Stomach (tissue), 19 donors: ENCODE measurements at places on chromosomes 3 and 15. TPM values are rescaled to one million over a fixed set of nuclear protein-coding genes. Genes with fewer than 3 reads are reported as not detected.
A peak's percentile ranks its signal among the peaks of the same experiment; 100 is the strongest.

The TMEM44 gene
- 20.9 TPM for total RNA-seq

The RLBP1 gene
- not detected for total RNA-seq

The SPINK8 gene
- total RNA-seq = not detected

The ATP2B2 gene
- total RNA-seq = not detected

The CCR8 gene
- not detected for total RNA-seq

The PCLAF gene
- not detected for total RNA-seq

The VPS8 gene
- 34.8 TPM for total RNA-seq

The ADGRG7 gene
- not detected for total RNA-seq

The USP8 gene
- total RNA-seq = 20.5 TPM

The CFAP92 gene
- 6.8 TPM for total RNA-seq

The C3orf70 gene
- 9.8 TPM for total RNA-seq

The ROPN1 gene
- not detected for total RNA-seq

The PIF1 gene
- 34.4 TPM for total RNA-seq

- peaks cover 4% of the 10 kb centered on the region for H3K4me1 ChIP-seq
- no peaks in the 10 kb centered on the region for H3K36me3 ChIP-seq
- no peak for DNase-seq
- H3K27ac ChIP-seq = no peak overlapping the region
Observed at GRCh38 chr3:70358978-70359580, 46.6 kb upstream of the MDFIC2 start.

- H3K4me1 ChIP-seq = peaks cover 15% of the 10 kb centered on the region
- peak overlapping the region; percentile 78 for H3K4me3 ChIP-seq
- H3K27ac ChIP-seq = no peak overlapping the region
- peak; percentile 23 for DNase-seq
- no peaks in the 10 kb centered on the region for H3K27me3 ChIP-seq
- H3K36me3 ChIP-seq = no peaks in the 10 kb centered on the region
Observed at GRCh38 chr15:89910891-89911626, 1.7 kb downstream of the ARPIN start.

DNA sequence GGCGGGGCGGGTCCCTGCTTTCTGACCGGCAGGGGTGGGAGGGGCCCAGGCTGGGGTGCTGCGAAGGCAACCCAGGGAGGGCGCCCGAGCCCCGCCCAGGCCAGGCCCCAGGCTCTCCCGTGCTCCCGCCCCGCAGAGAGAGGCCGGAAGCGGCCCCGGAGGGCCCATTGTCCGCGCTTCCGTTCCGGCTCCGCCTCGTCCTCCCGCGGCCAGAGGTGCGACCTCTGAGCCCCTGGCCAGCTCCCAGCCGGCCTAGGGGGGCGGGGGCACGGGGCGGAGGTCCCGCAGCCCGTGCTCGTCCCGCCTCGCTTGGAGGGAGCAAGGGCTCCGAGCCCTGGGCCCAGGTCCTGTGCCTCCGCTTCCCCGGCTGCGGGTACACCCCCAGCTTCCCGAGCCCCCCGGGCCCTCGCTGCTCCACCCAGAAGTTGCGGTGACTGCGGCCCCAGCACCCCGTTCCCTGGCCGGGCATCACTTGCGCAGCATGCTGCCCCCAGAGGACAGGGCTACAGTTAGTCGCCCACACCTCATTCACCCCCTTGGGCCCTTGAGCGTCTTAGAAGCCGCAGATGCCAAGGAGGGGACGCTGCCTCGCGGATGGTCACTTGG lies 20.4 kb upstream of the PLXND1 start:
- peak overlapping the region; percentile 93 for H3K27ac ChIP-seq
- peak overlapping the region; percentile 53 for H3K4me3 ChIP-seq
- H3K4me1 ChIP-seq = peaks cover 60% of the 10 kb centered on the region
- peak; percentile 94 for DNase-seq
- no peaks in the 10 kb centered on the region for H3K27me3 ChIP-seq

DNA sequence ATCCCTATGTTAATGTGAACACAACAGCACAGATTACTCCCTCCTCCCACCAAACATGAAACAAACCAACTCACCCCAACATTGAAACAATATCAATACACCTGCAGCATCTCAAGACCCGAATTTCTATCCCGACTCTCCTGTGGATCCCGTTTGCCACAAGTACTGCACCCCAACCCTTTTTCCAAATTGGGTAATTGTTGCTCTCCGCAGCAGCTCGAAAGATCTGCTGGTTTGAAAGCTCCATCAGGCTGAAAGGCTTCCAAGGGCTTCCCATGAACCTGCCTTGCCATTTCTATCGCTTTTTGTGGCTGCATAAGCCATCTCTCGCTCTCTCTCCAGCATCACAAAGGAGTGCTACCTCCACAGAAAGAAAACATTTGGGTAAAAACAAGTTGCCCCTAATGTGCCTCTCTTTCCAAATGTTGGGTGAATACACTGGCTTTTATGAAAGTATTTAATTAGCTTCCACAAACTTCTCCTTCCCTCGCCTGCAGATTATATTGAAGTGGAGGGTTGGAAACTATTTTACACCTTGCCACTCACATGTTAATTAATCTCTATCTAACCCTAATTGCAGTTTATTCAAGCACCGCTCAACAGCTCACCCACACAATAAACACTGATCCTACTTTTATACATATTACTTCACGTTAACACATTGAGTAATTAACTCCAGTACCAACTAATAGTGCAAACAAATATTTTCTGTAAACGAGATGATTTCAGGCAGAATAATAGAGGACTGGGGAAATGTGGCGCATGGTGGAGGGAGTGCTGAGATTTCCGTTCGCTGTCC lies 2.5 kb upstream of the FEZF2 start:
- H3K4me1 ChIP-seq = peaks cover 12% of the 10 kb centered on the region
- peaks cover 100% of the 10 kb centered on the region for H3K27me3 ChIP-seq
- no peak overlapping the region for H3K27ac ChIP-seq
- DNase-seq = no peak
- H3K36me3 ChIP-seq = no peaks in the 10 kb centered on the region

DNA sequence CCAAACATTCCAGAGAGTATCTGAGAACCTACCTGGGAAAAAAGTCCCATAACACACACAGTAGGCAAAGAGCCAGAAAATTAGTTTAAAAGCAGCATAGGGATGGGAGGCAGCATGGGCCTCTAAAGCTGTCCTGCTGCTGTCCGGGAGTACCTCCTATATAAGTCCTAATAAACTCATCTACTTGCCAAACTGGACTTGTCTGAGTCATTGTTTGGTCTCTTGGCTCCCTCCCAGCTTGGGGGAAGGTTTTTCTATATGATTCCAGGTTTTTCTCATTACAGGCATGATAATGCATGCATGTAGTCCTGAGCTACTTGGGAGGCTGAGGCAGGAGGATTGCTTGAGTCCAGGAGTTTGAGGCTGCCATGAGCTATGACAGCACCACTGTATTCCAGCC lies 17.5 kb upstream of the HACD2 start:
- H3K4me3 ChIP-seq = no peak overlapping the region
- H3K4me1 ChIP-seq = peaks cover 7% of the 10 kb centered on the region
- no peak overlapping the region for H3K27ac ChIP-seq

DNA sequence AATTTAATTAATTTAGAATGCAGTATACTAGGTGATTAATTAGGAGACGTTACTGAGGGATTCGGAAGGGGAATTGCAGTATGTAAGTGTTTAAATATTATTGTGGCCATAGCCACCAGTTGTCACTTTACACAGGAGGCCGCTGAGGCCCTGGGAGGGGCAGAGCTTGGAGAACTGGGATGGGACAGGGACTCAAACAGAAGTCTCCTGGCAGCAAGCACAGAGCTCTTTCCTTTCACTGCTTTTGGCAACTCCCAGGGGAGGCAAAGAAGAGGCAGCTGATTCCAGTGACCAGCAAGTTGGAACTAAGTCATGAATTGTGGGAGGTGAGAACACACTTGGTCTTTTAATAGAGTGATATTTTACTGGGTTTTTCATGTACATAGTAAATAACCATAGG lies 248.6 kb downstream of the RPLP1 start:
- H3K4me3 ChIP-seq = no peak overlapping the region
- H3K27ac ChIP-seq = no peak overlapping the region
- H3K27me3 ChIP-seq = no peaks in the 10 kb centered on the region
- no peaks in the 10 kb centered on the region for H3K4me1 ChIP-seq
- H3K36me3 ChIP-seq = no peaks in the 10 kb centered on the region
- DNase-seq = no peak

GRCh38 chr3:48881652-48882114 lies 17.0 kb downstream of the SLC25A20 start:
- H3K4me3 ChIP-seq = no peak overlapping the region
- DNase-seq = no peak
- no peak overlapping the region for H3K27ac ChIP-seq
- H3K36me3 ChIP-seq = peaks cover 90% of the 10 kb centered on the region
- no peaks in the 10 kb centered on the region for H3K27me3 ChIP-seq

DNA sequence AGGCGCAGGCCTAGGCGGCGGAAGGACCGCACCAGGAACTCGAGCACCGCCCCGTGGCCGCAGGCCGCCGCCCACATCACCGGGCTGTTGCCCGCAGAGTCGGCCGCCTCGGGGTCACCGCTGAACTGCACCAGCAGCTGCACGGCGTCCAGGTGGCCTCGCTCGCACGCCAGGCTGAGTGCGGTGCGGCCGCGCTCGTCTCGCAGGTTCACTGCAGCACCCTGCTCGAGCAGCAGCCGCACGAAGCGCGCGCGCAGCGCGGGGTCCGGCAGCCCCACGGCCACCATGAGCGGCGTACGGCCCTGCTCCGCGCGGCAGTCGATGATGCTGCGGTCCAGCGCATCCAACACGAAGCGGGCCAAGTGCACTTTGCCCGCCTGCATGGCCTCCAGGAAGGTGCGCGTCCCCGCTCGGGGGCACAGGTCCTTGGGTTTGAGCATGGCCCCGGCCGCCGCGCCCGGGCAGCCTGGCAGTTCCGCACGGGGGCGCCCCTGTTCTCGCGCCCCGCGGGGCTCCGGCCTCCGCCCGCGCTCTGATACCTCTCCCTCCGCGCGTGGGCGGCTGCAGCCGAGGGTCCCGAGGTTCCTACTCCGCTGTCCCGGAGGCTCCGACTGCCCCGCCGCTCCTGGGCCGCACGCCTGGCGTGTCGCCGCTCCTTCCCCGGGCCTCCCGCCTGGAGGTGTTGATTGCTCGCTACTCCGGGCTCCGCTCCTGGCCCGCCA lies 556 bp downstream of the ANKRD63 start:
- peaks cover 38% of the 10 kb centered on the region for H3K4me1 ChIP-seq
- H3K27ac ChIP-seq = no peak overlapping the region
- peak; percentile 77 for DNase-seq
- H3K4me3 ChIP-seq = peak overlapping the region; percentile 49

- peaks cover 16% of the 10 kb centered on the region for H3K4me1 ChIP-seq
- peak overlapping the region; percentile 41 for H3K27ac ChIP-seq
- H3K36me3 ChIP-seq = no peaks in the 10 kb centered on the region
- peak; percentile 50 for DNase-seq
- no peaks in the 10 kb centered on the region for H3K27me3 ChIP-seq
- no peak overlapping the region for H3K4me3 ChIP-seq
Observed at GRCh38 chr3:178084938-178085816, 451.1 kb upstream of the KCNMB2 start.

GRCh38 chr3:176590722-176591121 lies 606.6 kb downstream of the TBL1XR1 start:
- no peaks in the 10 kb centered on the region for H3K4me1 ChIP-seq
- no peak overlapping the region for H3K27ac ChIP-seq
- no peak for DNase-seq
- H3K27me3 ChIP-seq = no peaks in the 10 kb centered on the region
- no peak overlapping the region for H3K4me3 ChIP-seq

DNA sequence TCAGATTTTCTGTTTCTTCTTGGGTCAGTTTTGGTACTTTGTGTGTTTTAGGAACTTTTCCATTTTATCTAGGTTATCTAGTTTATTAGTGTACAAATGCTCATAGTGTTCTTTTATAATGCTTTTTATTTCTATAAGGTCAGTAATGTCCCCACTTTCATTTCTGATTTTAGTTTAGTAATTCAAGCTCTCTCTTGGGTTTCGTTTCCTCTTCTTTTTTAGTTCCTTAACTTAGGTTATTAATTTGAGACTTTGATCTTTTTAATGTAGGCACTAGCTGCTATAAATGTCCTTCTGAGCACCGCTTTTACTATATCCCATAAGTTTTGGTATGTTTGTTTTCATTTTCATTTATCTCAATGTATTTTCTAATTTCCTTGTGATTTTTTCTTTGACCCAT lies 27.0 kb upstream of the CD200R1L start:
- DNase-seq = no peak
- no peaks in the 10 kb centered on the region for H3K36me3 ChIP-seq
- H3K4me3 ChIP-seq = no peak overlapping the region
- no peak overlapping the region for H3K27ac ChIP-seq
- no peaks in the 10 kb centered on the region for H3K27me3 ChIP-seq

DNA sequence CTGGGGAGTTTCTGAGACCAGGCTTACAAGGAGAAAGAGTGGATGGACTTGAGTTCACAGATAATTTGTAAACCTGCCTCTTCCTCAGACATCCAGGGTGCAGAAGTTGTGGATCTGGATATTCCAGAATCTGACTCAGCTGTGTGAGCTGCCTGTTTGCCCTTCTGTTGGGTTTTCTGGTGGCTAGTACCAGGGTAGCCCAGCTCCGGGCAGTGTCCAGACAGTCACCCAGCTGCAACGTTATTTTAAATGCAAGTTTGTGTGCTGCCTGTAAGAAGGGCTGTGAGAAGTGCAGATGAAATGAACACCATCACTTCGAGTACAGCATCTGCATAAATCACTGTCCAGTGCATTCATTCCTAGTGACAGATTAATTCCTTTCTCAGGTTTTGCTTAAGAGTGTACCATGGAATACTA lies 1053.0 kb downstream of the TUSC7 start:
- DNase-seq = no peak
- no peaks in the 10 kb centered on the region for H3K27me3 ChIP-seq
- no peaks in the 10 kb centered on the region for H3K36me3 ChIP-seq
- no peak overlapping the region for H3K4me3 ChIP-seq

GRCh38 chr15:87481126-87481525 lies 775.4 kb downstream of the NTRK3 start:
- no peaks in the 10 kb centered on the region for H3K27me3 ChIP-seq
- H3K27ac ChIP-seq = no peak overlapping the region
- H3K4me3 ChIP-seq = no peak overlapping the region
- no peaks in the 10 kb centered on the region for H3K4me1 ChIP-seq
- no peaks in the 10 kb centered on the region for H3K36me3 ChIP-seq

GRCh38 chr3:189142527-189142926 lies 29.2 kb upstream of the TPRG1 start:
- no peak for DNase-seq
- no peaks in the 10 kb centered on the region for H3K36me3 ChIP-seq
- H3K27ac ChIP-seq = no peak overlapping the region
- H3K27me3 ChIP-seq = no peaks in the 10 kb centered on the region
- no peak overlapping the region for H3K4me3 ChIP-seq
- H3K4me1 ChIP-seq = no peaks in the 10 kb centered on the region

- H3K4me1 ChIP-seq = no peaks in the 10 kb centered on the region
- H3K36me3 ChIP-seq = no peaks in the 10 kb centered on the region
- H3K4me3 ChIP-seq = no peak overlapping the region
- no peak overlapping the region for H3K27ac ChIP-seq
- no peak for DNase-seq
- no peaks in the 10 kb centered on the region for H3K27me3 ChIP-seq
Observed at GRCh38 chr3:30193625-30194044, 412.8 kb upstream of the TGFBR2 start.

- peaks cover 7% of the 10 kb centered on the region for H3K36me3 ChIP-seq
- peaks cover 4% of the 10 kb centered on the region for H3K4me1 ChIP-seq
- H3K27me3 ChIP-seq = no peaks in the 10 kb centered on the region
- H3K4me3 ChIP-seq = no peak overlapping the region
Observed at GRCh38 chr15:67241132-67241855, 13.2 kb downstream of the AAGAB start.

- H3K36me3 ChIP-seq = no peaks in the 10 kb centered on the region
- DNase-seq = no peak
- H3K27ac ChIP-seq = no peak overlapping the region
- H3K4me3 ChIP-seq = no peak overlapping the region
- peaks cover 9% of the 10 kb centered on the region for H3K4me1 ChIP-seq
Observed at GRCh38 chr15:74884428-74885223, 5.2 kb upstream of the MPI start.

- H3K4me1 ChIP-seq = no peaks in the 10 kb centered on the region
- DNase-seq = no peak
- H3K27me3 ChIP-seq = no peaks in the 10 kb centered on the region
- H3K4me3 ChIP-seq = no peak overlapping the region
- no peak overlapping the region for H3K27ac ChIP-seq
Observed at GRCh38 chr3:136852180-136852579, 9.8 kb upstream of the NCK1 start.
